ENCODE measurements at places on chromosomes 7 and 10. TPM values are rescaled to one million over a fixed set of nuclear protein-coding genes. Genes with fewer than 3 reads are reported as not detected.
A peak's percentile ranks its signal among the peaks of the same experiment; 100 is the strongest.

Gene CRHR2
- not detected for total RNA-seq

Gene TLL2
- total RNA-seq = 0.44 TPM

GRCh38 chr7:137390076-137390475 lies 46.5 kb upstream of the PTN start:
- H3K36me3 ChIP-seq = no peaks in the 10 kb centered on the region
- H3K4me3 ChIP-seq = no peak overlapping the region
- peaks cover 12% of the 10 kb centered on the region for H3K27me3 ChIP-seq
- no peaks in the 10 kb centered on the region for H3K4me1 ChIP-seq
- no peak overlapping the region for H3K27ac ChIP-seq
- DNase-seq = no peak

- H3K36me3 ChIP-seq = no peaks in the 10 kb centered on the region
- H3K27me3 ChIP-seq = no peaks in the 10 kb centered on the region
- H3K27ac ChIP-seq = no peak overlapping the region
- no peak for DNase-seq
- no peak overlapping the region for H3K4me3 ChIP-seq
These were observed 264.9 kb downstream of the ZWINT start for GRCh38 chr10:56096226-56096517.

DNA sequence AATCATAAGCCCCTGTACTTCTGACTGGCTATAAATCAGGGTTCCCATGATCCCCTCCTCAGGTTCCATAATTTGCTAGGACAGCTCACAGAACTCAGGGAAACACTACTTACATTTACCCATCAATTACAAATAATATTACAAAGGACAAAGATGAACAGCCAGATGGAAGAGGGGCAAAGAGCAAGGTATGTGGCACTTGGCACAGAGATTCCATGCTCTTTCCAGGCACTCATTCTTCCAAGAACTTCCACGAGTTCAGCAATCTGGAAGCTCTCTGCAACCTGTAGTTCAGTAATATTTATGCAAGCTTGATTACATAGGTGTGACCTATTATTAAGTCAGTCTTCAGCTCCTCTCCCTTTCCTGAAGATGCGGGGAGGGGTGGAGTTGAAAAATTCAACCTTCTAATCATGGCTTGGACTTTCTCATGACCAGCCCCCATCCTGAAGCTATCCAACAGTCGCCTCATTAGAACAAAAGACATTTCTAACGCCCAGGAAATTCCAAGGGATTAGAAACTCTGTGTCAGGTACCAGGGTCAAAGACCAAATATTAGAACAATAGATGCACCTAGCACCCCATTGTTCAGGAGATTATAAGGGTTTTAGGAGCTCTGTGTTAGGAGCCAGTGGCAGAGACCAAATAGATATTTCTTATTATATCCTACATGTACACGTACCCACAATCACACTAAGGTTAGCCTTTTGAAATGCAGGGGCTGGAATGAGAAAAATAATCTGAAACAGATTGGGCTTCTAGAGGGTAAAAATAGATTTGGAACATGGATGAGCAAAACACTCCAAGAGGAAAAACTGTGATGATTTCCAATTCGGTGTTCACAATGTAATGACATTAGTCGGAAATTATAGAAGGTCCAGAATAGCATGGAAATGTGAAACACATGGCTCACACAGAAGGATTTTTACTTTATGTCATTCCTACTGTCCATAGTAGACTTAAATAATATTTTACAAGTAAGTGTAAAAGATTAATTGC lies 7.0 kb downstream of the ANKMY2 start:
- DNase-seq = no peak
- H3K4me1 ChIP-seq = peaks cover 46% of the 10 kb centered on the region
- H3K27ac ChIP-seq = no peak overlapping the region
- peaks cover 22% of the 10 kb centered on the region for H3K36me3 ChIP-seq
- H3K4me3 ChIP-seq = no peak overlapping the region

Gene NEURL1
- total RNA-seq = 0.22 TPM

Gene SPRN
- 0.15 TPM for total RNA-seq

Gene MARCHF5
- 28.1 TPM for total RNA-seq

- no peak overlapping the region for H3K27ac ChIP-seq
- H3K27me3 ChIP-seq = no peaks in the 10 kb centered on the region
- H3K36me3 ChIP-seq = no peaks in the 10 kb centered on the region
These were observed 23.6 kb upstream of the HBP1 start for GRCh38 chr7:107145067-107145838.

Gene TSPAN33
- total RNA-seq = 12.4 TPM

Gene UFSP1
- total RNA-seq = 4.2 TPM

DNA sequence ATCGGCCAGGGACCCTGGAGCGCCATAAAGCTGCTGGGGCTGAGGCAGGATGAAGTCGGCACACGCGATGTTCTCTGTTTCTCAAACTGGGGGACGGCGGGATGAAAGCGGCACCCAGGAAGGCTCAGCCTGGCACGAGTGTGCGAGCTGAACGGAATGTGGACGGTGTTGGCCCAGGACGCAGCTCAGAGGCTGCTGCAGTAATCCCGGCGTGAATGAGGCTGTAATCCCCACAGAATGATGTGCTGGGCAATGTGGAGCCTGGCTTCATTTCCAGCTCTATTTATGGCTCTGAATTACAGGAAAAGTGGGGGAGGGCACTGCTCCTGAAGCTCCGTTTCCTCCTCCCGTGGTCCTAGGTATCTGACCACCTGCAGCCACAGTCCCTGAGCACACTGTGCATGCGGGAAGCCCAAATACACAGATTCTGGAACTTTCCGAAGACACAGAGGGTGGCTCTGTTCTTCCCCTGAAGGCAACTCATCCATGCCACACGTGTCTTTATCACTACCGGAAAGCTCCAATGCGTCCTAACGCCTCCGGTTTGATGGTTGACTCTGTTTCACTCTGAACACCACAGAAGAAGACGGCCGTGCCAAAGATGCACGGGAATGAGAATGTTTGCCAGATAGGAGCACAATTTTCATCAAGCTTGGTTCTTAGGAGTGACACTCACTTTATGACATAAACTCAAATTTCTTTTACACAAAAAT lies 37.6 kb downstream of the KLF6 start:
- DNase-seq = no peak
- H3K27ac ChIP-seq = no peak overlapping the region
- H3K27me3 ChIP-seq = no peaks in the 10 kb centered on the region

Gene CDC14C
- total RNA-seq = 0.24 TPM

DNA sequence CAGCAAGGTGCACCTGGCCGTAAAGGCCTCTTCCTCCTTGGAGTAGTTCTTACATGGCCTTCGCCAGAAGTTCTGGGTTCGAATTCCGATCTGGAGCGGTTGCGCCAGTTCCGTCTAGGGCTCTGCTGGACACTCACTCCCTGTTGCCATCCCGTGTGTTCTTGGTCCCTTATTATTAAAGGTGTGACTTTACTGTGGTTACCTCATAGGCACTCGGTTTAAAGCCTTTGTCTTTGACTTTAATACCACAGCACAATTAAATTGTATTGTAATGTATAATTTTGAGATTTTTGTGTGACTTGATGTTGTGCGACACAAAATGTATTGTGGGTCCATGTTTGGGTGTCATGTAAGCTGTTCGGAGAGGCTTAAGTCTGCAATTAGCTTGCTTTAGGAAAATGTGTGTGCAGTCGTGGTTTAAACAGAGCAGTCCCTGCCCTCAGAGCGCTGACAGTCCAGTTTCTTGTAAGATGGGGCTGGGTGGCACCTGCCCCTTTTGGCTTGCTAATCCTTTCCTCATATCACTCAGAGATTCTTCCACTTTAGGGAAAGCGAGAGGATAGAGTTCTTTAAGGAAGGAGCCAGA lies 919 bp downstream of the INPP5F start:
- H3K36me3 ChIP-seq = peaks cover 16% of the 10 kb centered on the region
- peaks cover 26% of the 10 kb centered on the region for H3K4me1 ChIP-seq
- peak overlapping the region; percentile 72 for H3K4me3 ChIP-seq
- H3K27ac ChIP-seq = no peak overlapping the region

Gene SPDYE2
- not detected for total RNA-seq

Gene PRSS37
- not detected for total RNA-seq

Gene GRB10
- total RNA-seq = 86.2 TPM

DNA sequence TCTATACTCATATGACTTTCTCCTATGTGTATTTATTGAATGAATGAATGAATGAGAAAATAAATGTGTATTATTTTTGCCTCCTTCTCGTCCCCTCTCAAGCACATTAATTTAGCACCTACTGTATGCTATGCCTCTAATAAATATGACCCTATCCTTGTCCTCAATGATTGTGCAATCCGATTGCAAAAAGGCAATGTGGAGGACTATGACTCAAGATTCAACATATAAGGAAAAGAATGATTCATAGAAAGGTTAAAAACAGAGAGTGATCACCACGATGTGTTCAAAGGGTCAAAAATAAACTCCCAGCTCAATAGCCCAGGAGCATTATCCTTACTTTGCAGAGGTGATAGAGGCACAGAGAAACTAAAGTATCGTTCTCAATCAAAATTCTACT lies 322.8 kb upstream of the SORCS1 start:
- DNase-seq = no peak
- H3K36me3 ChIP-seq = no peaks in the 10 kb centered on the region
- no peak overlapping the region for H3K27ac ChIP-seq
- H3K4me3 ChIP-seq = no peak overlapping the region

DNA sequence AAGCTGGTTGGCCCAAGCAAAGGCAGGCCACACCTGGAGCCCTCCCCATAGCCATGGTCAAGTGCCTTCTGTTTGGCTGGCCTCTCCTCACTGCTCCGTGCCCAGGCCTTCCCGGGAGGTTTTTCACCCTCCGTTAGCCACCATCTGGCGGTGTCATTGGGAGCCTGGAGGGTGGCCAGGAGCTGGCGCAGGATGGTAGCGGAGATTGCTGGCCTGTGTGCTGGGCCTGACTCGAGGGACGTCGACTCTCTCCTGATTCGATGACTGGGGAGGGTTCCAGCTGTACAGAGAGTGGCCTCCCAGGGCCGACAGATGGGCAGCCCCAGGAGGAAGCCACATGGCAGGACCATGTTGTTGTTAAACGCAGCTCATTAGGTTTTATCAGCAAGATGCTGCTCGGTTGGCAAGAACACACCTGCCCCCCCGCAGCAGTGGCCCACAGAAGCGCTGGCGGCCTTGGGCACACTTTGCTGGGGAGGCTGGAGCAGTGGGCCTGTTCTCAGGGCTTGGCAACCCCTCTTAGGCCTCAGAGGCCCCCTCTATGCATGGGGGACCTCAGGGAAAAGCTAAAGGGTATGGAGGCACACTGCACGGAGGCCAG lies 64.0 kb upstream of the CACUL1 start:
- H3K4me3 ChIP-seq = no peak overlapping the region
- no peak for DNase-seq
- no peaks in the 10 kb centered on the region for H3K4me1 ChIP-seq

Gene PGAM2
- not detected for total RNA-seq

- H3K36me3 ChIP-seq = peaks cover 5% of the 10 kb centered on the region
- no peak for DNase-seq
- H3K27ac ChIP-seq = no peak overlapping the region
- H3K27me3 ChIP-seq = no peaks in the 10 kb centered on the region
- H3K4me3 ChIP-seq = no peak overlapping the region
These were observed 78.0 kb upstream of the ADRB1 start for GRCh38 chr10:113965683-113966082.

DNA sequence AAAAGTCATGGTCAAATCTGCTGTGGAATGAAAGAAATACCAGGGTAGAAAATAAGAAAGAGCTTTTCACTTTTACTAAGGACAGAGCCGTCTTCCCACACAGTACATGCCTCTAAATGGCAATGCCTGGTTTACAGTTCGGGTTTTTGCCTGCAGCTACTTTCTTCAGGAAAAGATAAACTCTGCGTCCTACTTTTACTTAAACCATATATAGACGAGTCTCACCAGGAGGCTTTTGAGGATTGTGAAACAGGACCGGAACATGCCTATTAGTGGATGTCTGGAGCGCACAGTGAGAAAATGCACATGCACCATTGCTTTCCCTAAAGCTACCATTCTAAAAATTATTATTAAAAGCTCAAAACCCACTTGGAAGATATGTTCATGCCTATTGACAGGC lies 70.5 kb downstream of the KLF6 start:
- DNase-seq = no peak
- no peak overlapping the region for H3K27ac ChIP-seq
- H3K27me3 ChIP-seq = no peaks in the 10 kb centered on the region
- H3K36me3 ChIP-seq = no peaks in the 10 kb centered on the region
- H3K4me3 ChIP-seq = no peak overlapping the region

Gene C7orf57
- 0.24 TPM for total RNA-seq

Gene ZNF804B
- not detected for total RNA-seq

Gene EPO
- total RNA-seq = not detected

DNA sequence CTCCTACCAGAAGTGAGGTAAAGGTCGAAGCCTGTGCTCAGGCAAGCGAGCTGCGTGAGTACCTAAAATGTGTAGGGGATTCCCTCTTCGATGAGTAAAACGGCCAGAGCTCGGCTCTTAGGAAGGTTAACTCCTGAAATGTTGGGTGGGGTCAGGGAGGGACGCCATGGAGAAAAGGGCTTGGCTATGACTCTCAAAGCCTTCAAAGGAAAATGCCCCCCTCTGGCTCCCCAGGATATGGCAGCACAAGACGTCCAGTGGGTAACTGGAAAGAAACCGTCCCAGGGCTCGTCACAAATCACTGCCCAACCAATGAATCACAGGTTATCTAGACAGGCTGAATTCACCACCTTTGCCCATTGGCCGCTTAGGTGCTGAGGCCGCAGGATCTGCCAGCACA lies 58.0 kb downstream of the CALML3 start:
- H3K4me3 ChIP-seq = no peak overlapping the region
- H3K4me1 ChIP-seq = peaks cover 35% of the 10 kb centered on the region
- H3K27me3 ChIP-seq = no peaks in the 10 kb centered on the region

DNA sequence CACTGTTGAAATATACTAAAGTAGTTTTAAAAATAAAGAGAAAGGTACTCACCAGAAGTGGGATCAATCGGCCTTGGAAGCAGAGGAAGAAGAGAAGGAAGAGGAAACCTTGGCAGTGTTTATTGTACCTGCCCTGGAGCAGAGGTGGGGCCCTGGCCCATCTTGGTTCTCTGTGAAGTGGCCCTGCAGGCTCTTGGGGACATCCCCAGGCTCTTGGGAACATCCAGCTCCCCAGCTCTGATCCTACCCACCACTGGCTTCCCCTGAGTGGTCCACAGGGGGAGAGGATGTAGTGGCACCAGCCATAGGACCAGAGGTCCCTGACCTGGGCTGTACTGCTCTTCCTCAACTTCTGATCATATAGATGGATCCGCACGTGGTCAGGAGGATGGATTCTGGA lies 22.3 kb upstream of the RET start:
- no peaks in the 10 kb centered on the region for H3K4me1 ChIP-seq
- H3K4me3 ChIP-seq = no peak overlapping the region
- peaks cover 91% of the 10 kb centered on the region for H3K27me3 ChIP-seq
- H3K36me3 ChIP-seq = no peaks in the 10 kb centered on the region

- H3K27me3 ChIP-seq = no peaks in the 10 kb centered on the region
- no peaks in the 10 kb centered on the region for H3K4me1 ChIP-seq
- no peak overlapping the region for H3K4me3 ChIP-seq
- DNase-seq = no peak
These were observed 4.1 kb downstream of the MRPL43 start for GRCh38 chr10:100982916-100983830.

Gene CD36
- total RNA-seq = not detected

DNA sequence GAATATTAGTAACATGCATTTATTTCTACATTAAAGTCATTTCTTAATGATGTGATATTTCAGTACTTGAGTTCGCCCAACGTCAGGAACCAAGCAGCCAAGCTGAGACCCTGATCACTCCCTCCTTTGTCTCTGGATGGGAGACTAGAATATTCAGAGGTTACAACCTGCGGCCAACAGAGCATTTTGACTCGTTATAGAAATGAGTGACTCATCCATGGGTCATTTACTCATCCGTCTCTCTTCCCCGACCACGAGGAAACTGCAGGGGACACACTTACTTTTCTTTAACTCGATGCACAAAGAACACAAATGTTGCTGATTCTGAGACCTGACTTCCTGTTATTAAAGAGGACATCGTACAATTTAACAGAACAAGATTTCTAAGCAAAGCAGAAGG lies 343.3 kb downstream of the FRMD4A start:
- DNase-seq = no peak
- no peak overlapping the region for H3K27ac ChIP-seq
- H3K4me1 ChIP-seq = no peaks in the 10 kb centered on the region
- H3K27me3 ChIP-seq = peaks cover 26% of the 10 kb centered on the region
- no peaks in the 10 kb centered on the region for H3K36me3 ChIP-seq
- no peak overlapping the region for H3K4me3 ChIP-seq
